Stimulated activated CD8-positive, alpha-beta memory T cell treated with anti-CD3 and anti-CD28 coated beads, Interleukin-4, amount 100 ng/mL, for 4 hours (primary cell): ENCODE measurements at places on chromosomes 2 and 18.

DNA sequence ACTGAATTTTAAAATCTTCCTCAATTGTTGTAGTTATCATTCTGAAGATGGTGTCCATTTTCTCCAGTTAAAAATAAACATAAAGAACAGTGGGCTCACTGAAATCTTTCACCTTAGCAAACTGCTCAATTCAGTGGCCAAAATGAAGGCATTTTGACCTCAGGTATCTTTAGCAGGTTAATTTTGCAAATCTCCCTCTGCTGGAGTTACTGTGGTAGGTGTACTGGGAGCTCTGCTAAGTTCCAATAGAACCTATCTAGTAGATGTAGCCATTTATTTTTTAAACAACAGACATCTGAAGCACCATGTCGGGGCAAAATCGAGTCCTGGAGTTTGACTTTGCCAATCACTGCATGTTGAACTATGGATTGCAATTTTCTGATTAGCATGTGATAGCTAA, 177.1 kb downstream of the IRS1 start:
- DNase-seq: no peak

GRCh38 chr2:234905547-234906265, 46.1 kb upstream of the SH3BP4 start:
- DNase-seq: no peak

DNA sequence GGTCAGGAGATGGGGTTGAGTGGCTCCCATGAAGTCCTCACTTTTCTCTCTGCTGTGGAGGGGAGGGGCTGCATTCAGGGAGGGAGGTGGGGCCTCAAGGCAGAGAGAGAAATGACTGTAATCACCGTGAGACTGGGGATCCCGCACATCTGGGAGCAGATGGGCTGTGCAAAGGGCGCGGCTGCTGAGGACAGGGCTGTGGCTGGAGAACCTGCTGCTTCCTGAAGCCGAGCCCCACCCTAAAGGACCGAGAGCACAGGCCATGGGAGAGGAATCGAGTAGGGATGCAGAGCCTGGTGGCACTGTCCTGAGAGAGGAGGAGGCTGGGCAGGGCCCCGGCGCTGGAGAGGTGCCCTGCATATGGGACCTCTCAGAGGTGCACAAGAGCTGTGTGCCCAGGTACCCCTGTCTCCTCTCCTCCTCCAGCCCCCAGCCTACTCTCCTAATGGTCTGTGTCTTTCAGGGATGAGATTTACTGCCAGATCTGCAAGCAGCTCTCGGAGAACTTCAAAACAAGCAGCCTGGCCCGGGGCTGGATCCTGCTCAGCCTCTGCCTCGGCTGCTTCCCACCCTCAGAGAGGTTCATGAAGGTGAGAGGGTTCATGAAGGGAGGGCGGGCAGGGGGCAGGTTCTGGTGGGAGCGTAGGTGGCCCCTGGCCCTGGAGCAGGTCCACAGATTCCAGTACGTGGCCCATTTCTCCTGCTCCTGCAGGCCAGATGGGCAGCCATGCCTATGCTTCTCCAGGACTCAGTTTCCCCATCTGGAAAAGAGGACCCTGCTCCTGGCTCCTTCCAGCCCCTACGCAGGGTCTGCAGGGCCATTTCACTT, 25.9 kb upstream of the GPR17 start:
- DNase-seq: no peak

GRCh38 chr2:28155086-28155485, 237.6 kb upstream of the FOSL2 start:
- DNase-seq: no peak

DNA sequence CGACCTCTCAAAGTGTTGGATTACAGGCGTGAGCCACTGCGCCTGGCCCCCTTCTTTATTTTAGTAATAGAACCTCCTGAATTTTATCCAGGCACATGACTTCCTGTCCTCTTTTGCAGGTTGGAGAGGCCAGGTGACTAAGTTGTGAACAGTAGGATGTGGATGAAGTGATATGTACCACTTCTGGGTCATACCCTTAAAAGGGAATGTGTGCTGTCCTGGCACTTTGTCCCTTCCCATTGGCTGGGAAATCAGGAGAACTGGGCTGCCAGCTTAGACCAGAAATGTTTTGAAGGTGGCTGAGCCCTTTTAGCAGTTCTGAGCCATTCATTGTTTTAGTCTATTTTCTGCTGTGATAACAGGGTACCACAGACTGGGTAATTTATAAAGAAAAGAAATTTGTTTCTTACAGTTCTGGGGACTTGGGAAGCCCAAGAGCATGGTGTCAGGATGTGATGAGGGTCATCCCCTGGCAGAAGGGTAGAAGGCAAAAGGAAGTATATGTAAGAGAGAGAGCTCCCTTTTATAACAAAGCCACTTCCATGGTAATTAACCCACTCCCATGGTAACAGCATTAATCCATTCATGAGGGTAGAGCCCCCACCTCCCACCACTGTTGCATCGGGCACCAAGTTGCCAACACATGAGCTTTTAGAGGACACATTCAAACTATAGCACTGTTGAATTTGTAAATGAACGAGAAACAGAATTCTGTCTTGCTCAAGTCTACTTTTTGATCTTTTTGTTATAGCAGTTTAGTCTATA, 79.1 kb downstream of the TTC27 start:
- DNase-seq: no peak

- no peak for DNase-seq
Measured at GRCh38 chr2:219461047-219461514, 26.4 kb downstream of the SPEG start.

- no peak for DNase-seq
Measured at GRCh38 chr2:126513033-126513432, 142.9 kb upstream of the GYPC start.

GRCh38 chr2:124530203-124530602, 505.1 kb downstream of the CNTNAP5 start:
- no peak for DNase-seq

DNA sequence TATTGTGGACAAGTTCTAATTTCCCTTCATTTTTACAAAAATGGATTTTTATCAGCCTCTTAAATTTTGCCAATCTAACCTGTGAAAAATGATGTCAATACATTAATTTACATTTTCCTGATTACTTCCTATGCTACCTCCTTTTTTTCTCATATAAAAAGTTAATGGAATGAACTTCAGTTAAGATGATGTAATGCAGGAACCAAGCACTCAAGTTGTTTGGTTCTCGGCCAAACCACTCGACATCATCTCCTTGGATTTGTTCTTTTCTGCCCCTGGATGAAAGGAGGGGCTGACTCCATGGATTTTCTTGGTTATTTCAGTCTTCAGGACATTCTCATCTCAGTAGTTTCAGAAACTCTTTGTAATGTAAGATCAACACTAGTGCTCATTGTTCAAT, 253.1 kb upstream of the NXPH2 start:
- DNase-seq: no peak
